Neural crest cell (in vitro differentiated cells): ENCODE measurements at places on chromosomes 7 and 10.

DNA sequence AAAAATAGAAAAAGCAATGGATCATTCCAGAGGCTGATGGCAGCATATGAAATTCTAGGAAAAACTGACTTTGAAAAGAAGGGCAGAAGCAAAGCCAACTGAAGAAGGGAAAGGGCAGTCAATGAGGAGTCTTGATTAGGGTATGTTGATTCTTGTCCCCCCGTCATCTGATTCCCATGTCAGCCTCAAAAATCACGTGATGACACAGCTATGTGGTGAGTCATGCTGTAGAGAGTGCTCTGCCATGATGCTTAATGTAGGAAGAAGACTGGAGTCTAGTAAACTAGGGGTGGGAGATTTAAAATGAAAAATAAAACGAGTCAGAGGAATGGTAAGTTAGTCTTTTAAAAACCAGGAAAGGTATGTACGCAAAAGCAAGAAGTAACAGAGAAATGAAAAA lies 3.9 kb upstream of the POU6F2 start:
- H3K27me3 ChIP-seq = peaks cover 43% of the 10 kb centered on the region
- H3K36me3 ChIP-seq = no peaks in the 10 kb centered on the region
- H3K27ac ChIP-seq = no peak overlapping the region
- peaks cover 17% of the 10 kb centered on the region for H3K4me1 ChIP-seq

DNA sequence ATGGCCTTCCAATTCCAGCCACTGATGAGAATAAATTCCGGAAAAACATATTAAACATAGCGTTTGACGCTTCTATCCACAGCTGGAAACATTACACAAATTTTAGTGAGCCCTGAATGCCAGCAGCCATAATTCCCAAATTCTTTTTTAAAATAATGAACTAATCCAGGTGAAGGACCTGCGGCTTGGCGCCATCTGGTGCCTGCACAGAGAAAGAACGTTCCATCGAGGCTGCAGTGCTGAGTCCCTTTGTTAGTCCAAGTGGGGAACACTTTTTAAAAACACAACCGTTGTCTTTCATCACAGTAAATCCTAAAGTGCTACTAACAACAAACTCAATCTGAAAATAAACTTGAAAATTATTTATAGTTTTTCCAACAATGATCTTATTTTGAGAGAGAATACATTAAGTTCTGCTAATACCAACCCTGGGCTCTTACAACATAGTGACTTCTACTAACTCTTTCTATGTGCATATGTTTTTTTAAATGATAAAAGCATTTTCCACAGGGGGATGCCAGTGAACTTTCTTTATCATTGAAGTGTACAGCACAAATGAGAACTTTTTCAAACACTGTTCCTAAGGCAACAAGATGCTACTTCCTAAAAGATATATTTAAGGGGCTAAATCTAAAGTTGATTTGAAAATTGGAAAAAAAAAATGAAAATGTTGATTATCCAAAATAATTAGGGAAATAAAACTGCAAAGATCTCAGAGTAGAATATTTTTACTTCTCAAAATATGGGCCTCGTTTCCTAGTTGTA lies 166.9 kb upstream of the RNF32 start:
- no peaks in the 10 kb centered on the region for H3K36me3 ChIP-seq
- DNase-seq = peak; percentile 26
- H3K27ac ChIP-seq = no peak overlapping the region
- H3K4me3 ChIP-seq = no peak overlapping the region
- peaks cover 7% of the 10 kb centered on the region for H3K4me1 ChIP-seq
- no peaks in the 10 kb centered on the region for H3K27me3 ChIP-seq

DNA sequence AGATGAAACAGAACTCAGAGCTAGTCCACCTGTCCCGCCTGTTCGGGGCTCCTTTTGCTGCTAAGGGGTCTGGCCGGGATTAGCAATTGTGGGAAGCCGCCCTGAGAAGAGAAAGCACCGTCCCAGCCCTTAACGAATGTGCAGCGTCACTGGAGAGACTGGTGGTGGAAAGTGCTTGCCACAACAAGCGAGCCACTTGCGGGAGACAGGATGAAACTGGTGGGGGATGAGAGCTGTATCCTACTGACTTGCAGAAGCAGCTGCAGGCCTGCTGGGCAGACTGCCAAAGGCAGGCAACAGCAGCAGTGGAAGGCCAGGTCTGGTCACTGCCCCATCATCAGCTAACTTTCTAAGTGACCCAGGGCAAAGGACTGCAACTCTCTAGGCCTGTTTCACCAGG lies 95.4 kb downstream of the FAM53B start:
- H3K4me3 ChIP-seq = no peak overlapping the region
- H3K4me1 ChIP-seq = peaks cover 23% of the 10 kb centered on the region
- H3K27me3 ChIP-seq = no peaks in the 10 kb centered on the region
- H3K27ac ChIP-seq = peak overlapping the region; percentile 62
- no peaks in the 10 kb centered on the region for H3K36me3 ChIP-seq
- no peak for DNase-seq

DNA sequence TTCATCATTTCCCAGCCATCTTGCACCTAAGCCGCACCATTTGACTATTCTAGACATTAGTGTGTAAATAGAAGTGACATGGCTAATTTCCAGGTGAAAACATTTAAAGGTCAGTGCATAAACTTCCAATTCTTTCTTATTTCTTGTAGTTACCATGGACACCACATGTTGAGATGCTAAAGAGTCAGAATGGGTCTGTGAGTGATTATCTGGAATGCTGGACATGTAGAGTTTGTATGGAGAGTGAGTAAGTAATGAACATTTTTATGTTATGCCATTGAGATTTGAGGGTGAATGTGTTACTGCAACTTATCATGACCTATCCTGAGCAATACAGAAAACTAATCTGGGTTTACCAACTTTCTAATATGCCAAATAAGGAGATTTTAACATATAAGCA lies 60.4 kb downstream of the MEOX2 start:
- no peaks in the 10 kb centered on the region for H3K27me3 ChIP-seq
- no peak overlapping the region for H3K4me3 ChIP-seq
- no peak overlapping the region for H3K27ac ChIP-seq
- no peaks in the 10 kb centered on the region for H3K4me1 ChIP-seq
- DNase-seq = no peak
- no peaks in the 10 kb centered on the region for H3K36me3 ChIP-seq

GRCh38 chr7:116230191-116231005 lies 20.1 kb downstream of the TES start:
- H3K4me3 ChIP-seq = no peak overlapping the region
- H3K4me1 ChIP-seq = peaks cover 25% of the 10 kb centered on the region
- H3K27ac ChIP-seq = no peak overlapping the region
- peaks cover 2% of the 10 kb centered on the region for H3K36me3 ChIP-seq

DNA sequence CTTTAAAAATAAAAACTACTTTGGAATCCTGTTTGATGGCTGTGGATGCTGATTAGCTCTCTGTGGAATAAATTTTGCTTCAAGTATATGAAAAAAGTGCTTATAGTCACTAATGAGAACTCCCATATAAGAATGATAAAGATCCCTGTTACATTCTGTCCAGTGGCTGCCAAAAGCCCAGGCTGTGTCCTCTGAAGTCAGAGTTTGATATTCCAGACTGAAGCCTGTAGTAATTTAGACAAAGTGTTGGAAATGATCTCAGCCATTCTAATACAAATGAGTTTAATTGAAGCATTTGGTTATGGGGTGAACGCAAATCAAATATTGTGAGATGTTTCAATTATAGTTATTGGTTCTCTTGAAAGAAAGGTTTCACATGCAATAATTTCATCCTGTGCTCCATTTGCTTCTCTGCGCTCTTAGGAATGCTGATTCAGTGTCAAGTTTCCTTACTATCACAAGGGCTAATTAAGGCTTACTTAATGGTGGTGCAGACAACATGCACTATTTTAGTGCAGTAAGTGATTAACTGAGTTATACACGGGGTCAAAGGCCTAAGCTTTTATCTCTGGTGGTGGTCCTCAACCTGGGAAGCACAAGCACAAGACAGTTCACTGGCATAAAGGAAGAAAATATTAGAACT lies 867.6 kb downstream of the SORCS1 start:
- no peaks in the 10 kb centered on the region for H3K27me3 ChIP-seq
- no peak for DNase-seq
- no peak overlapping the region for H3K27ac ChIP-seq
- no peaks in the 10 kb centered on the region for H3K36me3 ChIP-seq
- H3K4me3 ChIP-seq = no peak overlapping the region
- H3K4me1 ChIP-seq = no peaks in the 10 kb centered on the region

DNA sequence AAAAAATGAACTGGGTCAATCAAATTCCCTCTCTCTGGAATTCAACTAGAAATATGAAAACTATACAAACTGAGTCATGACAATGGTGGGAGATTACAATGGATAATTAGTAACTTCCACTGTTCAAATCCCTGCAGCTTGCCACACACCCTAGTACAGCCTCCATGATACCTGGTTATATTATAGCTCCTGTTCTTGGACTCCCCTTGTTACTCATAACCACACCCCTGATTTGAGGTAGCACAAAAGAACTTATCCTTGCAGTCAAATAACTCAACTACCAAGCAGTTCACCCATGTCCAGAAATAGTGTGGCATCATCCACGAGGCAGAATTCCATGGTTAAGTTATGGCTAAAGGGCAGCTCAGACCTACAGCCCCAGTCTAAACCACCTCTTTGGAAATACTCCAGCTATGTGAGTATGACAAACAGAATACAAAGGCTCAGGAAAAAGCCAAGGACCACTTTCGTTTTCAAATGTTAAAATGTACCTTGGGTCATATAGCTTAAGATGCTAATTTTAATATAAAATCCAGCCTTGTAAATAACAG lies 164.7 kb downstream of the CPEB3 start:
- H3K27ac ChIP-seq = no peak overlapping the region
- H3K36me3 ChIP-seq = no peaks in the 10 kb centered on the region
- no peaks in the 10 kb centered on the region for H3K27me3 ChIP-seq
- DNase-seq = no peak

GRCh38 chr7:80869106-80869784 lies 49.6 kb downstream of the SEMA3C start:
- H3K27ac ChIP-seq = no peak overlapping the region
- peaks cover 8% of the 10 kb centered on the region for H3K4me1 ChIP-seq
- no peaks in the 10 kb centered on the region for H3K27me3 ChIP-seq
- H3K36me3 ChIP-seq = peaks cover 4% of the 10 kb centered on the region
- DNase-seq = no peak

GRCh38 chr7:70183278-70183677 lies 585.0 kb downstream of the AUTS2 start:
- H3K4me3 ChIP-seq = no peak overlapping the region
- no peaks in the 10 kb centered on the region for H3K27me3 ChIP-seq
- peaks cover 10% of the 10 kb centered on the region for H3K36me3 ChIP-seq

DNA sequence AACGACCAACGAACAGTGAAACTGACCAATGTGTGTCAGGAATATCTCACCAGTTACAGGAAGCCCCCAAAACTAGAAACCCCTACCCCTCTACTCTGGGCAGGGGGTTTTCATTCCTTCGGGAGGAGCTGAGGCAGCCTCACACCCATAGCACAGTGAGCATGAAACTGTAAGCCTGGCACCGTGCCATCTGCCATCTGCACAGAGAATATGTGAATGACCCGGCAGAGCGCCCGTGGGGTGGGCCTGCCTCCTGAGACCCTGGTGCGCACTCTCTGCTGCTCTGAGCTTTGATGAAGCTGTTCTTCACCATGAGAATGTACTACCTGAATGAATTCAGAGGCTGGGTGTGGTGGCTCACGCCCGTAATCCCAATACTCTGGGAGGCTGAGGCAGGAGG lies 27.1 kb downstream of the DAGLB start:
- H3K4me1 ChIP-seq = no peaks in the 10 kb centered on the region
- no peaks in the 10 kb centered on the region for H3K27me3 ChIP-seq
- DNase-seq = no peak

GRCh38 chr10:68784476-68784875 lies 42.9 kb upstream of the STOX1 start:
- no peak for DNase-seq
- H3K4me1 ChIP-seq = peaks cover 8% of the 10 kb centered on the region
- peaks cover 36% of the 10 kb centered on the region for H3K36me3 ChIP-seq
- H3K27ac ChIP-seq = no peak overlapping the region
- H3K27me3 ChIP-seq = no peaks in the 10 kb centered on the region

GRCh38 chr7:112108981-112109380 lies 97.2 kb downstream of the DOCK4 start:
- peaks cover 21% of the 10 kb centered on the region for H3K4me1 ChIP-seq
- H3K36me3 ChIP-seq = no peaks in the 10 kb centered on the region

GRCh38 chr10:99466632-99467223 lies 36.3 kb upstream of the GOT1 start:
- H3K4me1 ChIP-seq = no peaks in the 10 kb centered on the region
- no peak overlapping the region for H3K4me3 ChIP-seq
- DNase-seq = no peak
- H3K27me3 ChIP-seq = peaks cover 61% of the 10 kb centered on the region
- no peaks in the 10 kb centered on the region for H3K36me3 ChIP-seq
- no peak overlapping the region for H3K27ac ChIP-seq

GRCh38 chr10:43322331-43322730 lies 49.1 kb upstream of the FXYD4 start:
- peaks cover 3% of the 10 kb centered on the region for H3K27me3 ChIP-seq
- H3K27ac ChIP-seq = no peak overlapping the region
- peaks cover 14% of the 10 kb centered on the region for H3K4me1 ChIP-seq
- DNase-seq = no peak

GRCh38 chr10:49141541-49142332 lies 7.9 kb upstream of the FAM170B start:
- H3K4me1 ChIP-seq = no peaks in the 10 kb centered on the region
- no peak for DNase-seq
- H3K36me3 ChIP-seq = no peaks in the 10 kb centered on the region
- H3K4me3 ChIP-seq = no peak overlapping the region

DNA sequence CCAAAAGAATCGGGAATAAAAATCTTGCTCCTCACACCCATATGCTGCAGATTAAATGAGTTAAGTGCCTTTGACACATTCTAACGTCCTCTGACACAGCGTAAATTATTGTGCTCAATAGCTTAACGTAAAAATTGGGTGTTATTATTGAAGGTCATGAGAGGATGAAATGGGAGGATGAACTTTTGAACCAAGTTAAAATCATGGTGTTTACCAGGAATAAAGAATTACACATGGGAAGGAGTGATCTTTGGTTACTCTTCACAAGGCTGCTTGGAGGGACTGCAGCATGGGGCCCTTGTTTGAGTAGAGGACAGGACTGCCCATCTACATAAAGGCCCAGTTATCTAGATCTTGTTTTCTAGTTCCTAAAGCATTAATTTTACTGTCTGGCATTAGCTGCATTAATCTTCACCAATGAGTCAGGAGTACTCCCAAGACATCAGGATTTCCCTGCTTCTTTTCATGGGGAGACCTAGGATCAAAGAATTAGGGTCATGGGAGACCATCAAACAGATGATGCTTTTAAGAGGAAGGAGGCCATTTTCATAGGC lies 84.9 kb upstream of the PRR15 start:
- no peaks in the 10 kb centered on the region for H3K36me3 ChIP-seq
- peaks cover 58% of the 10 kb centered on the region for H3K4me1 ChIP-seq
- H3K4me3 ChIP-seq = peak overlapping the region; percentile 81
- no peak for DNase-seq
- H3K27me3 ChIP-seq = peaks cover 14% of the 10 kb centered on the region

- DNase-seq = no peak
- no peaks in the 10 kb centered on the region for H3K36me3 ChIP-seq
- no peaks in the 10 kb centered on the region for H3K27me3 ChIP-seq
- H3K4me3 ChIP-seq = no peak overlapping the region
- no peak overlapping the region for H3K27ac ChIP-seq
- H3K4me1 ChIP-seq = peaks cover 11% of the 10 kb centered on the region
Measured at GRCh38 chr10:7265396-7266123, 145.3 kb downstream of the SFMBT2 start.

GRCh38 chr10:130744631-130745030 lies 566.9 kb downstream of the TCERG1L start:
- no peak for DNase-seq
- H3K4me3 ChIP-seq = no peak overlapping the region
- H3K36me3 ChIP-seq = no peaks in the 10 kb centered on the region
